ENCODE measurements at places on chromosomes 5 and 9.

DNA sequence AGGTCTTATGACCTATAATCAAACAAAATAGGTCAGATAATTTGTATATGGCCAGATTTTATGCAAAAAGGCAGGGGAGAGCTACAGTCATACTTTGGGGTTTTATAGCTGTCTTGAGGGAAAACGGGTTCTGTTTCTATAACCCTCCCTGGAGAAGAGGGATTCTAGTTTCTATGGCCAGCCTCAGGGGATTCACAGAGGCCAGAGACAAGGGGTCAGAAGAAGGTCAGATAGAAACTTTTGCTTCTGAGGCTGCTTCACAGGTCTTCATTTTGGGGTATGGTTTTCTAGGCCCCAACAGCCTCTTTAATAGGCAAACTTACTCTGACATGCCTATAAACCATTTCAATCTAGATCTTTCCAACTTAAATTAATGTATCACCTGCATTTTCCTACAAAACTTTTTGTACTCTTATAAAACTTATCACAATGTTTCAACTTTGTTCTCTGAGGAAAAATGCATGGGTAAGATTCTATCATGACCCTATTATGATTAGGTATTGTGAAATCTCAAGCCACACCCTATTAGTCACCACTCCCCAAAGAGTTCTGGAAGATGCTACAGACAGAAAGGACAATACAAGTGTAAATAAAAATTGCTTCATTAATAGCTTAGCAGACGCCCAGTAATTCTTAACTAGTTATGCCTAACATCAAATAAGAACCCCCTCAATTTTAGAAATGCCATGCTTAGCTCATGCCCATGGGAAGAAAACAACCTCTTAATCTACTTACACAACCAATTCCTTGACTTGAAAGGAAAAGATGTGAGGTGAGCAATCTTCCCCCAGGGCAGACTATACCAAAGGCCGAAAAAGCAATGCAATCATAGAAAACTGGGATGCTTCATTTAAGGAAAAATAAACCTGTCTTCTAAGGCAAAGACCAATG lies 396.6 kb downstream of the TLR4 start:
- DNase-seq, result no peak

GRCh38 chr5:124289130-124289529 lies 457.3 kb downstream of the ZNF608 start:
- peak; percentile 80 for DNase-seq

GRCh38 chr9:99563364-99563763 lies 258.3 kb upstream of the NR4A3 start:
- DNase-seq, result no peak

- peak; percentile 78 for DNase-seq
Observed at GRCh38 chr5:154276973-154277331, 86.4 kb downstream of the GALNT10 start.

DNA sequence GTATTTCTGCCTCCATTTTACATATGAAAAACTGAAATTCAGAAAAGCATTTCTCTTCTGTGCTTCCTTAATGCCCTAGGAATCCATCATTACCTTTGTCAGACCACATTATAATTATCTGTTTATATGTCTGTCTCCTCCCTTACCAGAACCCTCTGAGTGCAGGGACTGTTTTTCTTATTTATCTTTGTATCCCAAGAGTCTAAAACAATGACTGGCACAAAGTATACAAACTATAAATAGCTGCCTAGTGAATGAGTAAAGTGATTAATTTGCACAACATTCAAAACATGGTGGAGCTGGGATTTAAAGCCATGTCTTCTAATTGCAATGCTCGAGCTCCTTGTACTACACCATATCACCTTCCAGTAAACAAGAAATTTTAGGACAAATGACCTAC lies 49.3 kb upstream of the HK3 start:
- no peak for DNase-seq

DNA sequence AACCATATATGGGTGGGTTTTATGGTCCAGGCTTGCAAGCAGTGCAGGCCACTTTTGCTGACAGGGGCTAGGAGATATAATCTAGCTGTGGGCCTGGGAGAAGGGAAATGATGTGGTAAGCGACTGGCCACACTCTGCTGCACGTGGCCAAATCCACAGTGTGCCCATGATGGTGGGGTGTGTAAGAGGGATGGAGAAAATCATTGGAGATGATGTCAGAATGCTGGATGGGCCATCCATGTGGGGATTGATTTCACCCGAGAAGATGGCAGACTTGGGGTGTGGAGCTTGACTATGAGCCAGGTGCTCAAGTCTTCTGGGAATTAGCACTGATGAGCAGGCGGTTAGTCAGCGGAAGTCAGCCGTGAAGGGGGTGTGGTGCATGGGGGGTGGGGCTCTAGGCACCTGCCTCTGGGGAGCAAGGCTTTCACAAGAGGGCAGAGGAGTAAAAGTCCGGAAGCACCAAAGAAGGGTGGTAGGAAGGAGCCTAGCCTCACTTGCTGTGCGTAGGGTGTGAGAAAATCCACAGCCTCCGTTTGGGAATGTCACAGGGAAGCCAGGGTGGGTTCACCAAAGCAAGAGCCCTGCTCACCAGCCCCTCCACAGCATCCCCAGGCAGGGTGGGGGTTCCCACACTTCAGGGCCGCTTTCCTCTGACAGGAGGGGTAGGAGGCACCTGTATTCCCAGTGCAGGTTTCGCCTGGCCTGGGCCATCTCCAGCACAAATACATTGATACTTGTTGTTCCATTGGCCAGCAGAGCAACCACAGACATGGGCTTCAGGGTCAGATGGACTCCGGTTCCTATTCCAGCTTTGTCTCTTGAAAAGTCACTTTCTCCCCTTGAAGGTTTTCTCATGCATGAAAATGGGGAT lies 44.5 kb upstream of the ANGPTL2 start:
- no peak for DNase-seq

DNA sequence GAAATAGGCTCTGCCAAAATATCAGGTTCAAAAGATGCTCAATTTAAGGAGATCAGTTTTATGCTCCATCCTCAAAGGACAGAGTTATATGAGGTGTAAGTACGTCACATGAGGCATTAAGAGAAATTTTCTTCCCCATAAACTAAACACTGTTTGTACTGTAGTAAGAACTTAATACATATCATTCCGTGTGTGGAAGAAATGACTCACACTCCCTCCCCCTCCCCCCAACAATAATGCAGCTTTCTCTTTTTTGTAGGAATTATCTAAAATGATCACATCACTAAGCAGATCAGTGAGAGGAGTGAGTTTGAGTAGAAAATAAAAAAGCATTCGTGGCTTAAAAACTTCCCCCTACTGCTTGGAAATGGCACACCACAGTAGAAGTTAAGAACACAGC lies 2.2 kb downstream of the CDH12 start:
- no peak for DNase-seq

All from right hindlimb (tissue), 1 donor.